RPMI8226 (cell line): ENCODE measurements at places on chromosomes 2 and 18.
A peak's percentile ranks its signal among the peaks of the same experiment; 100 is the strongest.

DNA sequence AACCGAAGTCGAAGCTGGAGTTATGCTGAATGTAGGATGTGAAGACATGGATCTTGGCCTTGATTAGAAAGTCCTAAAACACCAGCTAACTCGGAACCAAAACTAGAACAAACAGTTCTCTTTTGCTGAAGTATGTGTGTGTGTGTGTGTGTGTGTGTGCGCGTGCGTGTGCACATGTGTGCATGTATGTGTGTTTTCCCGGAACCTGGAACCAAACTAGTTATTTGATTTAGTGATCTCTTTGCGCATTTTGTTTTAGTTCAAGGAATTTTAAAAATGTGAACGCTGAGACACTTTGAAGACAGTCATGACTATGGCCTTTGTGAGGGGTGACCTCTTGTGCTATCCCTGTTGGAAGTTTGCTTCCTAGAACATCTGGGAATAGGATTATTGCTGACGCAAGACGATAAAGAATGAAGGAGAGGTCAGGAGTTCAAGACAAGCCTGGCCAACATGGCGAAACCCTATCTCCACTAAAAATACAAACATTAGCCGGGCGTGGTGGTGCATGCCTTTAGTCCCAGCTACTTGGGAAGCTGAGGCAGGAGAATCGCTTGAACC lies 23.8 kb downstream of the FHL2 start:
- DNase-seq = no peak

DNA sequence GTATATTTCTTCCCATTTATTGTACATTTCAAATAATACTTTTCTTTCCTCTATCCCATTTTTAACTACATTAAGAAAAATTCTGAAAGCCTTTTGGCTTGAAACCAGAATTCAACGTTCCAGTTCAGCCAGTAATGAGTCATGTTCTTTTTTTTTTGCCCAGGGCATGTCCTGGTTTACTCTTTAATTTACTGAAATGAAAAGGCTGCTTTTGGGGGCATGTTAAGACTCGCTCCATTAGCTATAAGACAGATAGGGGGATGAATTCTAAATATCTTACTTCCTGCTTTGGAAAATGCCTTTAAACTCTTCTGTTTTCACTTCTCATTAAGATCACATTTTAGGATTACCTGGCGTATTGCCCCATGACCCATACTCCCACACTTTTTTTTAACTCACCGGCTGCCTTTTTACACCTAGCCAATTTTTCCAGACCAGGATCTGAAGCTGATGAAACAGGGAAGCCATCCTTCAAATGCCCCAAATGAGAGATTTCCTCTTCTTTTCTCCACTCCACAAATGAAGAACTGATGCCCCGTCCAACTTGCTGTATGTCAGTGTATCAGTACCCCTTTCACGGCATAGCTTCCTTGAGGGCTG lies 585 bp downstream of the ABCA12 start:
- no peak for DNase-seq

DNA sequence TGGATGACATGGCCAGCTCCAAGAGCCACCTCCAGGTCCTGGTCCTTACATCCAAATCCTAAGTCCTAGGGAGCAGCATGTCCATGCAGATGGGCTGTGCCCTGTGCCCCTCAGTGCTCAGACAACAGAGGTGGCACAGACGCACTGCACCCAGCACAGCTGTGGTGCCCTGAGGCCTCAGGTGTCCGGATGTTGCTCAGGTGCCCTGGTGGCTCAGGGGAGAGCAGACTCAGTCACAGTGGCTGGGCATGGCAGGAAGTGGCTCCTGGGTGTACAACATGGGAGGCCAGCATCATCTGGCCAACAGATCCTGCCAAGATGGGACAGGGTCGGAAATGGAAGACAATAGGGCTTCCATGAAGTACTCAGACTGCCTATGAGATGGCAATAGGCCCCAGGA lies 50.1 kb downstream of the TIMM21 start:
- peak; percentile 34 for DNase-seq

- DNase-seq = no peak
Observed at GRCh38 chr2:64657411-64657810, 3.7 kb upstream of the SERTAD2 start.

- DNase-seq = no peak
Observed at GRCh38 chr2:181934694-181935093, 43.2 kb downstream of the ITPRID2 start.

GRCh38 chr2:224442071-224442967 lies 40.4 kb upstream of the FAM124B start:
- DNase-seq = no peak

DNA sequence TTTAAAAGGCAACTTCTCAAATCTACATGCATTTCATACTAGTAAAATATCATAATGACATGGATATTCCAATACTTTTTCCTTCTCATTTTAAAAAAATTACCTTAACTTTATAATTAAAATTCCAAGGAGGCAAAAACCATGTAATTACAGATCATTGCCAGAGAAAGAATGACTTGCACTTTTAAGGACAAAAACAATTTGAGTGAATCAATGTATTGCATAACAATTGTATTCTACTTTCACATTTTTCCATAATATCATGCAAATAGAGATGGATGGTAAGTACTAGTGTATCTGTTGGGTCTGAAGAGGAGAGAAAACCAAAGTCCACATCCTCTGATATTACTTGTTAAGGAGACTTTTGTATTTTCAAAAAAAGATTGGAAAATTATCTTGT lies 89.5 kb upstream of the NCK2 start:
- no peak for DNase-seq
